ENCODE measurements at places on chromosomes 7 and 10.

DNA sequence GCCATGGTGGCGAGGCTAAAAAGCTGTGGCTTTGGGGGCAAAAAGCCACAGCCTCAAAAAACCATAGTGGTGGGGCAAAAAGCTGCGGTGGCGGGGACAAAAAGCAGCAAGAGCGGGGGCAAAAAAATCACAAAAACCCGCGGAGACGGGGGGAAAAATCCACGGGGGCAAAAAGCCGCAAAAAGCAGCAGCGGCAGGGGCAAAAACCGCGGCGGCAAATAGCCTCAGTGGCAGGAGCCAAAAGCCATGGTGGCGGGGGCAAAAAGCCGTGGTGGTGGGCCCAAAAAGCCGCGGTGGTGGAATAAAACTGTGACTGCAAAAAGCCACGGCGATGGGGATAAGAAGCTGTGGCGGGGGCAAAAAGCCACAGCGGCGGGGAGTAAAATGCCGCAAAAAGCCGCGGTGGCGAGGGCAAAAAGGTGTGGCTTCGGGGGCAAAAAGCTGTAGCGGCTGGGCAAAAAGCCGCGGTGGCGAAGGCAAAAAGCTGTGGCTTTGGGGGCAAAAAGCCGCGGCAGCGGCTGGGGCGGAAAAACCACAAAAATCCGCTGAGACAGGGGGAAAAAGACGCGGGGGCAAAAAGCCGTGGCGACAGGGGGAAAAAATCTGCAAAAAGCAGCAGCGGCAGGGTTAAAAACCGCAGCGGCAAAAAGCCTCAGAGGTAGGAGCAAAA, 526.6 kb downstream of the ZNF33B start:
- DNase-seq = no peak

- DNase-seq = no peak
Observed at GRCh38 chr7:55081068-55081467, 62.3 kb downstream of the EGFR start.

- DNase-seq = no peak
Observed at GRCh38 chr7:13099154-13099795, 411.8 kb downstream of the ARL4A start.

DNA sequence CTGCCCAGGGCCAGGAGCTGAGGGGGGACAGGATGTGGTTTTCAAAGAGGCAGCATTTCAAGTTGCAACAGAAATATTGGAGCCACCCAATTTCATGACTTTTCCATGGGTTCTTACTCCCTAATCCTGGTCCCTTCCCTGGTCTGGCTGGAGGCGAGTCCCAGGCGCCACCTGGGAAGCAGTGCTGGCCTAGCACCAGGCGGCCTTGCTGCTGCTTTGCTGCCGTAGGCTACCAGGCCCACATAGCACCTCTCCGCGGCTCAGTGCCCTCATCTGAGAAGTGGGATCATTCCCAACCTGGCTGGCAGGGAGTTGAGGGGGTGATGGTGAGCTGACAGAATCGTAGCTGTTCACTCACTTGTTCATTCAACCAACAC, 33.7 kb downstream of the ZMIZ1 start:
- no peak for DNase-seq

DNA sequence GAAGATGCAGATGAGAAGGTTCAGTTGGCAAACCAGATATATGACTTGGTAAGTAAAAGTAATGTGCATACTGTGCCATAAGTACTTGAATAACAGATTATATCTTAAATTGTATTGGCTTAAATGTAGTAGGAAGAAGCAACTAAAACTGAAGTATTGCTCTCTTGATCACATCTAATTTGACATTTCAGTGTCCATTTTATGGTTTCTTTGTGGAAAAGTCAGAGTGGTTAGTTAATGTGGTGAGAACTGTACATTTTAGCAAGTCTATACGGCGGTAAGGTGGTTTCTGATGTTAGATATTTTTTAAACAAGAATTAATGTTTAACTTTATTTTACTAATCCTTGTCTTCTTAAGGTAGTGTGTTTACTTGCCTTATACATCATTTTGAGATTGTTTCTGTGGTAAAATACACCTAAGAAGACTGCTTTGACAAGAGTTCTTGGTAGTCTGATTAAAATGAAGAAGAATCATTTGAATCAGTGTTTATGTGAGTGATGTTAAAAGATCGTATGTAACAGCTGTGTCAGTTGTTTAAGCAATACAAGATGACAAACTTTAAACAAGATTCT, 5.1 kb downstream of the ING3 start:
- DNase-seq = no peak

- DNase-seq = no peak
Observed at GRCh38 chr10:51100221-51100620, 25.9 kb downstream of the PRKG1 start.

DNA sequence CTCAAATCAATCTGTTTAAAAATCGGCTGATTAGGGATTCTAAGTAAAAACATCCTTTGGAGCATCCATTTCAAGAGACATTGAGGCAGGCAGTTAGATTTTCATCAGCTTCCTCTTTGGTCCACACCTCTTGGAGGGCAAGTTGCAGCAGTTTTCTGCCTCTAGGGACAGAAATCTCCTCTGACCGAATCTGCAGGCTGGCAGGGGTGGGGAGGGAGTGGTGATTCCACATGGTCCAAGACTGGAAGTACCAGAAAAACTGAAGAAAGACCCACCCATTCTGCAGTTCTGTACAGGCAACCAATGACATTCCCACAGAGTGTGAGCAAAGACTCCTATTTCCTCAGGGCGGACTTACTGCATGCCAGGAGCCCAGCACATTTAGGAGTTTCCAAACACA, 29.0 kb downstream of the FGFBP3 start:
- DNase-seq = no peak

DNA sequence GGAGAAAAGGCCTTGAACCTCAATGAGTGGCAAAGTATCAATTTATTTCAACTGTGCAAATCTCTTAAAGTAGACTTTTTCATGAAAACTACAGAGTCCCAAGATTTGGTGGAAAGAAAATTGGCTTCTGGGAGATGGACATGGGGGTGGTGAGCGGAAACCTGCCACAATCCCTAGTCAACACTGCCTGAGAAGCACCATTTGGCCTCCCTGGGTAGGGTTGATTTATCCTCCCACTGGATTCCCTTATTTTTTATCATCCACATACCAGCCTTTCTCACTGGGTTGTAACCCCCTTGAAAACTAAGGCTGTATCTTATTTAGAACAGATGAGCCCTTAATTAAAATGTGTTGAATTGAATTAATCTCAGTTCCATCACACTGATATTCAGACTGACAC, 101.7 kb upstream of the PTN start:
- no peak for DNase-seq

DNA sequence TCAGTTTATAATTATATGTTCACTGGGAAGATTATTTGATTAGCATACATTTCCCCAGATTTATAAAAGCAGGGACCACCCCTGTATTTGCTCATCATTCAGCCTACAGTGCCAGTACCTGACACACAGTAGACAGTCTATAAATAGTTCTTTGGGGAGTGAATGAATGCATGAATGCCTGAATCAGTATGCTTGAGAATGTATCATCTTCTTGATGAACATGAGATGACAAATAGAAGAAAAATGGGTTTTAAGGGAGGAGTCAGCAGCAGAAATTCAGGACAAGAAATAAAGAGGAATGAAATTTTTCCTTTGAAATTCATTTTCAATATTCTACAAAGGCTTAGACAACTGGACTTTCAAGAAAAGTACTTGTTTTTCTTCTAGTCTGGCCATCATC, 295.8 kb upstream of the LRRTM3 start:
- DNase-seq = no peak

GRCh38 chr7:8443576-8444467, 10.4 kb downstream of the NXPH1 start:
- no peak for DNase-seq

GRCh38 chr7:136845899-136846465, 22.5 kb upstream of the CHRM2 start:
- DNase-seq = no peak

DNA sequence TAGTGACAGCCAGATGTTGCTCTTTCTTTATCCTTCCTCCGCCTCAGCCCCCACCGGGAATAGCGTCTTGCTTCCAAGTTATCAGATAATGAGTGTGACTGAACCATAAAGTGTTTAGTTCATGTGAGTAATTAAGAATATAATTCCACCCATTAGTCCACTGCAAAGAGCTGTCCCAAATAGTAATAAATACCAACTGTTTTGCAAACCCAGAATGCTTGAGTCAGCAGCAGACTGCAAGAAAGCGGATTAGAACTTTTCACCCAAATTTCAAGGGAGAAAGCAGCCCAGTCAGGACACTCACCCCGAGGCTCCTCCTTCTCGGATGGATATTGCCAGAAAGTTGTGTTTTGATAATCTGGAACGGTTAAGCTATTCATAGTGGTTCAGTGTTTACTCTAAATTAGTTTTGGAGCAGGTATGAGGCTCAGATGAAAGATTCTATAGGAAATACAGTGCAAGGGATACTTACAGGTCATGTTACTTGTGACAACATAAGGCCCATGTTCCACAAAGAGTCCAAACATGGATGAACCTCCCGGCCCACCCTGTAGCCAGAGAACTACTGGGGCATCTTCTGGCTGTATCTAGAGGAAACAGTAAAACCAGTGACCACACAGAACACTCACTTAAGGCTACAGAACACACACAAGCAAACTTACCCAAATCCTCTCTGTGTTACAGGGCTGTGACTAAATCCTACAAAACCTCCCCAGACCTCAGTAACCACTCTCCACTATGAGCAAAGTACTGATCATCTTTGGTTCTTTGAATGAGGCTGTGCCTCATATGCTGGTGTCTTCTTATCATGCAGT, 50.5 kb downstream of the CPVL start:
- no peak for DNase-seq

GRCh38 chr7:76372984-76373833, 14.4 kb upstream of the YWHAG start:
- no peak for DNase-seq

DNA sequence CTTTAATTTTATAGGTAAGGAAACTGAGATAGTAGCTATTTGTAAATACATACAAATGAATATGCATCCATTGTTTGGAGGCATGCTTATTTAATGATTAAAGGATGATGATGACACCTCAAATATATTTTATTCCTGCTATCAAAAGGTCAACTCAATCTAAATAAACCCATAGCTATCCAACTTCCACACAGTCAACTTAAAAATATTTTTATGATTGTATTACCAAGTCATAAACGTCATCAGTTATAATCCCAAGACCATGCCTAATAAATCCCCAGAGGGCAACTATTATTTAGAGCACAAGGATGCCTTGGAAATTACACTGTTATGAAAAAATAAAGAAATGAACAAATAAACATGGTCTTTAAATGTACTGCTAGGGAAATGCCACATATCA, 102.1 kb downstream of the MPP7 start:
- DNase-seq = no peak

DNA sequence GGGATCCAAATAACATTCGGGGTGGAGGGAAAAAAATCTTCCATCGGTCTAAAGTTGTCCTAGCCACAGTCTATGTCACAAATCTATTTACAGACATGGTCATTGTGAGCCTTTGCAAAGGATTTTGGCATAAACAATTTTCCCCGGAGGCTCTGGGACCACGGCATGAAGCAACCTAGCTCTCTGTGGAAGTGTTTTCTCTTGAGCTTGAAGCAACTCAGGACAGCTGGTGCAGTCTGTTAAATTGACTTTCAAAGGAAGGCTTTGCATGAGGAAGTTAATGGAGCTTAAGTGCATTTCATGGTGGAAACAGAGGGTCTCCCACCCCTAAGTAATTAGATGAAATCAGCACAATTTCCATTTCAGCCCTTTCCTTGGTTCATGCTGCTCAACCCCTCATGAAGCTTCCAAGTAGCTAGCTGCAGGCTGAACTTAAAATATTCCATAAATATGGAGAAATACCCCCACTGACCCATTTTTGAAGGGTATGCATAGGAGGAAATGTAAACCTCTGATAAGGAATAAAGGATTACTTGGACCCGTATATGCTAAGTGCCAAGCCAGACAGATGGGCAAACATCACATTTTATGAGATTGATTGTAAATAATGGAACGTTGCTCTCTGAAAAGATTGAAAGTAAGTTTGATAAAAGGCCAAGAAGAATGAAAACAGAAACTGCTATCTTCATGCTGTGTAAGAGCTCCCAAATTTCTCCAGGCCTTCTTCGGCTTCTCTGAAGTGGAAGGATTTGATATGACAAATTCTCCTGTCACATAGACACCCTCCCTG, 39.9 kb downstream of the CCDC3 start:
- no peak for DNase-seq

GRCh38 chr10:44193567-44194220, 191.2 kb downstream of the CXCL12 start:
- no peak for DNase-seq

DNA sequence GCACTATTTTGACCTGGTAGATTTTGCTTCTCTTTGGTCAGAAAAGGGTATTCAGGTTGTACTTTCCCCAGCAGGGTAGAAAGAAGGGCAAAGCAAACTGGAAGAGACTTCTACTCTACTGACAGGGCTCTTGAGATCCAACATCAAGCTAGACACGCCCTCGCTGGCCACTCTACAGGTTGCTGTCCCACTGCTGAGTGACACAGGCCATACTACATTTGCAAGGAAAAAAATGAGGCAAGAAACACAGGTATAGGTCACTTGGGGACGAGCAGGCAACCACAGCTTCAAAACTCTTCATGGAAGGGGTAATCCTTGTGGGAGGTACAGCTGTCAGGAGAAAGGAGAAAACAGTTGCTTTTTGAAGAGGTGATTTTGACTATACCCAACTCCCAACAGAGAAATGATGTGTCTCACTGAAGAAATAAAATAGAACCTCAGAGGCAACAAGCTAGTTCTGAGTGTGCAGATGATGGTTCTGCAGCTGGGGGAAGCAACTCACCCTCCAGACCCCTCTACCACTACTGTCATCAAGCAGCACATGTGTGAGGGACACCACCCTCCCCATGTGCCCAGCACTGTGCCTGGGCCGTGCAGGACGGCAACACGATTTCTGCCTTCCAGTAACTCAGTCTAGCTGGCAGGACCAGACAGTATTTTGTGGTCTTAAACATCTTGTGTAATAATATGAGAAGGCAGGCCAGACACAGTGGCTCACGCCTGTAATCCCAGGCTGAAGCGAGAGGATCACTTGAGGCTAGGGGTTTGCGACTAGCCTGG, 16.3 kb downstream of the AKR1B1 start:
- DNase-seq = no peak

- no peak for DNase-seq
Observed at GRCh38 chr7:133313575-133313974, 60.7 kb downstream of the EXOC4 start.

DNA sequence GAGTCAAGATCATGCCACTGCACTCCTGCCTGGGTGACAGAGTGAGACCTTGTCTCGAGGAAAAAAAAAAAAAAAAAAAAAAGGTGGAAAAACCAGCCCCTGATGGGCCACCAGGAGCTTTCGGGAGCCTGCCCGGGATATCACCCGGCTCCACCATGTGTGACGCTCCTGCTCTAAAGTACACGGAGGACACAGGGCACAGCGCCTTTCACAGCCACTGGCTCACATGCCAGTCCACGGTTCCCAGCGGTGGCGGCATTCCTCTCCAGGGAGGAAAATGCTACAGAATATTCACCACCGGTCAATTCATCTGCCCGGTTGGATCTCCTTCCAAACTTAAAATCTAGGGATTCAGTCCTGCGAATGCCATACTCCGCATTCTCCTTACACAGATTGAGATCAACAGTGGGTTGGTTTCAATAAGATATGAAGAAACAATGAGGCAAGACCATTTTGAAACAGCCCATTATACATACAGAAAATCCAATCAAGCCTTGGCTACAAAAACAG, 81.2 kb downstream of the CTBP2 start:
- no peak for DNase-seq

Measured in stimulated activated CD8-positive, alpha-beta memory T cell treated with anti-CD3 and anti-CD28 coated beads, Interleukin-15, amount 100 ng/mL, for 4 hours (primary cell).